ENCODE measurements at places on chromosomes 2 and 18.
A peak's percentile ranks its signal among the peaks of the same experiment; 100 is the strongest.

DNA sequence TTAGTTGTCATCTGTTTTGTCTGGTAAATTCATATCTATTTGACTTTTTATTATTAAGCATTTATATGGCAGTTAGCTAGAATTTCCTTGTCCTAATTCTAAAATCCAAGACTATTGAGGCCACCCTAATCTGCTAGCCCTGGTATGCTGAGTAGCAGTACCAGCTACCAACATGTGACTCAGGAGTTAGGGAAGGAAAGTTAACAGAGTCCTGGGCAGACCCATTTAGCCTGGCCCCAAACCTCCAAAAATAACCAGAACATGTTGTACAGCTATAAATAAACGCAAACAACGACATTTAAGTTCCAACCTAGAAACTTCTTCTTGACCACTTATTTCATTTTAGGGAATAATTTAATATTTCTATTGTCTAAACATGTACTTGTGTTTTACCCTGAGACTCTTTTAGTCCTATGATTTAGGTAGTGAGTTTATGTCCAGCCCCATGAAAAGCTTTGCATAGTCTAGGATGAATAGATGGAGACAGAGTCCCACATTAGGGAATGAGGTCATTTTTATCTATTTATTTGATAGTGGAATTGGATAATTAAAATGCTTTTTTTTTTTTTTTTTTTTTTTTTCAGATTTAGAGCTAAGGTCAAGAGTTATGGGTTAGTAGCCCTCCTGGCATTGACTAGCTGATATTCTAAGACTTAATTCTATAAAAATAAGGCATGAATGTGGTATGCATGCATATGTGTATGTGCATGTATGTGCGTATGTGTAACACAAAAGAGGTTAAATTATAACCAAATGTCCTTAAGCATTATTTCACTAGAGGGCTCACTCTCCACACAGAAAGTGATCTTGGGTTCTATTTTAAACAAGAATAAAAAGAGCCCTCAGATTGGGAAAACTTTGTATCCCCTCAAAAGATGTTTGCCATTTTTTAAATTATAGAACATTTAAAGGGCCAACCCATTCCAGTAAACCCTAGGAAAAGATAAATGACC, 160.1 kb upstream of the MAPRE2 start:
- DNase-seq: no peak

GRCh38 chr2:133840761-133841160, 272.5 kb upstream of the NCKAP5 start:
- DNase-seq: no peak

DNA sequence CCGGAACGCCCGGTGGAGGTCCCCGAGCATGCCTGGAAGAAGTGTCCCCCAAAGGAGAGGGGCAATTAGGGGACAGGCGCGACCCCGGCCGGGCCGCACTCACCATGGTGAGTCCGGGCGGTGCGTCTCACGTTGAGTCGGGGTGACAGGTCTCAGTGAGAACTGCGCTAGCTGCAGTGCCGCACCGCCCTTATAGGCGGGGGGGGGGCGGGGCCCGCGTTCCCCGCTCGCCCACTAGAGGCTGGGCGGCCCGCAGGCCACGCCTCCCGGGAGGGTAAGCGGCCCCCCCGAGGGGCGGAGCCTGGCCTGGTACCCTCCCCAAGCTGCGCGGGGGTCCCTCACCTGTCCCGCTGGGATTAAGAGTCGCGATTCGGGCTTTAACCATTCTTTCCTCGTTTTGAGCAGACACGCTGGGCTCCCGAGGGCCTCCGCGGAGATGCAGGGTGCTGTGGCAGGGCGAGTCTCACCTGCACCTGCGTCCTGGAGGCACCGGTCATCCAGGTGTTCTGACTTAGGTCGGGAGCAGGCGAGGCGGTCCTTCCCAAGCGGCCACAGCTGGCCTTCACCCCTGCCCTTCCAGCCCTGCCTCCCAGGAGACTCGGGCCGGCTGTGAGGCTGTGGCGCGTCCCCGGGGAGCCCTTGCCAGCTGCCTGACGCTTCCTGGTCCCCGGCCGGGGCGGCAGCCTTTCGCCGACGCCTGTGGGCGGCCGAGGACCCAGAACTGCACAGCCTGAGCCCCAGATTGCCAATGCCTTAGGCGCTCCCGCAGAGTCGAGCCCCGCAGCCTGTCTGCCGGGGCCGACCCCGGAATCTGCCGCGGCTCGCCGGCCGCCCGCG, at the start of gene TUBA4A:
Gene TUBA4A, minus strand, starts transcription at position 166 of the 837 bp plus-strand sequence. Its CDS starts 60 bp downstream, at position 106.
- peak; percentile 92 for DNase-seq

DNA sequence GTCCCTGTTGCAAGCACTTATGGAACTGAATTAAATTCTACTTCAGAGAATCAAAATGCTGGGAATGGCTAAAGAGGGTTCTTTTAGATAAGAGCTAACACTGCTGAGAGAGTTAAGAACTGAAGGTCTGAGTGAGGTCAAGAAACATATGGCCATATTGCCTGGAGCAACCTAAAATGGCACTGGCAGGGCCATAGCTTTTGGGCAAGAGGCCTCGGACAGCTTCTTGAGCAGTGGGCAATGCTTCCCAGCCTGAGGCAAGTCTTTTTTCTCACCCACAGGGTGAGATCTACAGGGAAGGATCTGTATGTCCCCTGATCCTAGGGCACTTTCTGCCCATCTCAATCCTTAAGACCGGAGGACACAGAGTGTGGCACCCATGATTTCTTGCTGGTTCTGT, 244.6 kb upstream of the NT5C1B start:
- DNase-seq: no peak

GRCh38 chr2:122210898-122211856, 455.7 kb downstream of the TSN start:
- no peak for DNase-seq

DNA sequence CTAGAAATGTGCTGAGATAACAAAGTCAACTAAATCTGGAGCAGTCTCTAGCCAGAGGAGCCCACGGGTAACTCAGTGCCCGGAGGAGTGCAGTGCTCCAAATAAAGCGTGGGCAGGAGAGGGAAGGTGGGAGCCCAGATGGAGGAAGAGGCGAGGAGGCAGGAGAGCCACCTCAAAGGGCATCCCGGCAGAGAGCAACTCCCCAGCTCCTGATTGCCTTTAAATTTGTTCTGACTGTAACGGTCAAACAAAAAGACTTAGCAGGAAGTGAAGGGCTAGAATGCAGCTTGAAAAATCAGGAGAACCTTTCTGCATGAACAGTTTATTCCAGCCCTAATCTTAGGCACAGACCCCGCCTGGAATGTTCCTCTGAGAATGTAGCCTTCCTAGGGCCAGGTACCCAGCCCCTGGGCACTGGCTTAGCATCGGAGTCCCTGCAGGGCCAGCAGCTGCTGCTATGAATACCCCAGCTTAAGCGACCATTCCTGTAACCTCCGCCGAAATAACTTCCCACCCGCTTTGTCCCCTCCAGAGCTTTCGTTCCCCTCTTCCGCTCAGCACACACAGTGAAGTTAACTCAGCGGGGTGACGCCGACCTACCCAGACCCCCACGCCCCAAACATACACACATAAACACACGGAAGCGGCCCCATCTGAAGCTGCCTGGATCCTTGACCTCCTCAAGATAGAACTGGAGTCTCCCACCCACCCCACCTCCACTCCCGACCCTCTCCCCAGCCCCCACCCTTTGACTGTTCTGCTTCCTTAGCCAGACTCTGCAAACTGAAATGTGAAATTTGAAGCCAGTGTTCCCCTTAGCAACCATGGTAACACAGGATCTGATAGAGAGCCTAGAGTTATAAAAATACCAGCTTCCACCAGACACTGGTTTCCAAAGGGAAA, 123.2 kb downstream of the SMAD7 start:
- DNase-seq: no peak

- DNase-seq: no peak
Observed at GRCh38 chr18:48308027-48308635, 101.1 kb downstream of the ZBTB7C start.

- no peak for DNase-seq
Observed at GRCh38 chr18:76416911-76417310, 78.1 kb downstream of the ZNF516 start.

DNA sequence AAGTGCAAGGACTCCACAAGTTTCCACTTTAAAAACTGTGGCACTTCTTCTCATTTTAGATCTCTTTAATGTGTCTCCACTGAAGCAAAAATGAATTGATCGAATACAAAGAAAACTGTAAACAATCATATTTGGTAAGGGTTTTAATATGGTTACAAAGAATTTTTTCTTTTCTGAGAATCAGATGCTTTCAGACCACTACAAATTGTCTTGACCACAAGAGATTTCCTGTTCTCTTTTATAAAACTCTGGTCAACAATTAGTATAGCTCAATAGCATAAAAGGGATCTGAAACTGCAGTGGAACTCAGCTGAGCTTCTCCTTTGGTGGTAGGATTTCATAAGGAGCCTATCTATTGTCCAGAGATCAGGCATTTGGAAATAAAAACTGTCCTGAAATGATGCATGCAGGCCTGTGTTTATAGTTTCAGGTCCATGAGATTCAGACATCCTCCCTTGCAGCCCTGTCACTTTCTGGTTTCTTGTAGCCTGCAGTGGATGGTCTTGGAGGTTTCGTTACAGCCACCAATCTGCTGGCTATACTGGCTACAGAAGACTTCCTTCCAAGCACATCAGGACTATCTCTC, 120.0 kb downstream of the DOCK10 start:
- peak; percentile 29 for DNase-seq

Measured in CD4-positive, alpha-beta T cell treated with Interleukin-17A for 1 hour (primary cell).